ENCODE measurements at places on chromosomes 6 and 20.

DNA sequence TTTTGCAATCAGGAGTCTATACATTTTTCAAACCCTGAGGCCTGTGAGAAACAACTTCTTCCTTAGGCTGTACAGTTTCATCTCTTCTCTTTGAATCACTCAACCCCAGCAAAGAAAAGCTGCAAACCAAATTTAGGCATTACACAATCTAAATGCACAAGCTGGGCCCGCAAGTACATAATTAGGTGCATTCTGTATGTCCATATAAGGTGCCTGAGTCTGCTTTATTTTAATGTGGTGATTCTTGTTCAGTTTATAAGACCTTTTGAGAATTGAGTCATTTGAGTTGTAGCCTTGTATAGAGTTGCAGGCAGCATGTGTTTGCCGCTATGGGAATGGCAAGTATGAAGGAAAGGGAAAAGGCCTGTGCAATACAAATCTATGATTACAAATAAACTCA, 709.6 kb upstream of the MARCKS start:
- DNase-seq: no peak
- H3K4me3 ChIP-seq: no peak overlapping the region
- H3K4me1 ChIP-seq: no peaks in the 10 kb centered on the region
- H3K27me3 ChIP-seq: no peaks in the 10 kb centered on the region
- H3K27ac ChIP-seq: no peak overlapping the region
- no peaks in the 10 kb centered on the region for H3K36me3 ChIP-seq

GRCh38 chr6:140485740-140486449, 1111.4 kb upstream of the CITED2 start:
- no peaks in the 10 kb centered on the region for H3K27me3 ChIP-seq
- DNase-seq: no peak
- H3K36me3 ChIP-seq: no peaks in the 10 kb centered on the region
- H3K4me3 ChIP-seq: no peak overlapping the region
- H3K27ac ChIP-seq: no peak overlapping the region
- no peaks in the 10 kb centered on the region for H3K4me1 ChIP-seq

DNA sequence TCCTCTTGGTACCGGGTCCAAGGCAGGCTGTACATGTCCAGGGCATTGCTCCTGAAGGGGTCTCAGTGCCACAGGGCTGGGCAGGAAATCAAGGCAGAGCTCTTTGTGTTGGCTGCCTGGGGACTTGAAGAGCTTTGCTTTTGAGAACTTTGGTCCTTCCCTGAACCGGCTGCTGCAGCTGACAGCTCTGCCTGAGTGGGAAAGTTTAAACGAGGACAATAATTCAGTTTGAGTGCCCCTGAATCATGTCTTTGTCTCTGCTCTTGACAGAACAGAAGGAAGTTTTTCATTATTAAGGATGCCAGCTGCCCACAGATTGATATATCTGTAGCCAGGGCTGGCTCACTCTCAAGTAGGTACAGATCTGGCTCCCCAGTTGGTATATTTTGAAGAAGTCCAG, 56.1 kb downstream of the ANKRD6 start:
- no peak overlapping the region for H3K4me3 ChIP-seq
- no peaks in the 10 kb centered on the region for H3K27me3 ChIP-seq
- no peak for DNase-seq
- H3K27ac ChIP-seq: no peak overlapping the region
- no peaks in the 10 kb centered on the region for H3K36me3 ChIP-seq
- peaks cover 14% of the 10 kb centered on the region for H3K4me1 ChIP-seq

- H3K27me3 ChIP-seq: no peaks in the 10 kb centered on the region
- no peaks in the 10 kb centered on the region for H3K36me3 ChIP-seq
- no peak for DNase-seq
- no peak overlapping the region for H3K4me3 ChIP-seq
Observed at GRCh38 chr6:78615430-78615904, 251.9 kb upstream of the IRAK1BP1 start.

- no peak overlapping the region for H3K27ac ChIP-seq
- no peak for DNase-seq
- H3K4me1 ChIP-seq: no peaks in the 10 kb centered on the region
- H3K27me3 ChIP-seq: no peaks in the 10 kb centered on the region
Observed at GRCh38 chr6:35197196-35197595, 16.6 kb upstream of the SCUBE3 start.

DNA sequence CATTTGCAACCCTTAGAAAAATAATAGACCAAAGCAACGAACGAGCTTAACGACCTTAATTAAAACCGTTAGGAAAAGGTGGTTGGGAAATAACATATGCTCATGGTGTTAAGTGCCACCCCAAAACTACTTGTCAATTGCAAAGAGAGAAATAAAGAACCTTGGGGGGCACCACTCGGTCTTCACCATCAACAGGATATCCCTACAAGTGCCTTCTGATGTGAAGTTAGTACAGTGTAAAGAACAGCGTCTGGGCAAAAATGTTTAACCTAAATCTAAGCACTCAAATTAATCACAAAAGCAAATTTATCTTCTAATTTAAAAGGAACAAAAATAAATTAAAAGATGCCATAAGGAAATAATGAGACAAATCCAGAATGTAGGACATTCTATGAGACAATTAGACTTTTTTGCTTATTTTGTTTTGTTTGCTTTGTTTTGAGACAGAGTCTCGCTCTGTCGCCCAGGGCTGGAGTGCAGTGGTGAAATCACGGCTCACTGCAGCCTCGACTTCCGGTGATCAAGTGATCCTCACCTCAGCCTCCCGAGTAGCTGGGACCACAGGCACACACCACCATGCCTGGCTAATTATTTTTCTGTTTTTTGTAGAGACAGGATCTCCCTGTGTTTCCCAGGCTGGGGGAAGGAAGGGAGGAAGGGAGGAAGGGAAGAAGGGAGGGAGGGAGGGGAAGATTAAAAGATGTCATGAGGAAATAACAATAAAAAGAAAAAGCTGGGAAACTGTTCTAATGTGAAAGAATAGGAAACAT, 41.3 kb upstream of the BTN3A2 start:
- no peaks in the 10 kb centered on the region for H3K36me3 ChIP-seq
- no peak overlapping the region for H3K4me3 ChIP-seq
- no peak overlapping the region for H3K27ac ChIP-seq
- H3K4me1 ChIP-seq: peaks cover 24% of the 10 kb centered on the region

DNA sequence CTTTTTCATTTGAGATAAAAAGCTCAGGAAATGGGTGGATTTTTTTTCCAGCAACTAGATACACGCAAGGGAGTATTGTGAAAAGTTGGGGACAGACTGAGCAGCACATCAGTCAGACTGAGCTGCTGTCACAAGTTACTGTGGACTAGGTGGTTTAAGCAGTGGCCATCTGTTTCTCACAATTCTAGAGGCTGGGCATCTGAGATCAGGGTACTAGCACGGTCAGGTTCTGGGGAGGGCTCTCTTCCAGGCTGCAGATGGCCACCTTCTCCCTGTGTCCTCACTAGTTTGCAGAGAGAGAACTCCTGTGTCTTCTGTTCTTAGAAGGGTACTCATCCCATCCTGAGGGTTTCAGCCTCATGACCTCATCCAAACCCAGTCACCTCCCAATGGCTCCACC, 178.3 kb downstream of the SYNDIG1 start:
- no peak overlapping the region for H3K4me3 ChIP-seq
- no peak overlapping the region for H3K27ac ChIP-seq
- no peaks in the 10 kb centered on the region for H3K36me3 ChIP-seq
- no peak for DNase-seq

Measured in common myeloid progenitor, CD34-positive (primary cell).